Stimulated activated CD4-positive, alpha-beta T cell treated with anti-CD3 and anti-CD28 coated beads, Interleukin-15, amount 100 ng/mL, for 1 hour (primary cell): ENCODE measurements at places on chromosomes 1 and 21.

DNA sequence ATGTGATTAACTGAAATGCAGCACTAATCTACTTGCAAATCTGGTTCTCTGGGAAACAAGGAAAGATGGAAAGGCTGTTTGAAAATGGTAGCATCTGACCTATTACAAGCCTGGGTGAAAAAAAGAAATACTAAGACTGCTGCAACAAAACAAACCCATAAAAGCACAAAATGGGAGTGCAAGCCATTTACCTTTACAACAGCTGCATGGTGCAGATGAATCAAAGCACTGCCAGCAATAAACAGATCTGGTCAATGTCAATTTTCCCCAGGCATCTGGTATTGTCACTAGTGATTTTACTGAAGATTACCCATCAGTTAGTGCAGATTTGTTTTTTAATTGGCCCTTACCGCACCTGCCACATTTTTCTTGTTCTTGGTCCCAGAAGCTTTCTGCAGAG, 1341.7 kb downstream of the PLA2G4A start:
- DNase-seq = no peak

GRCh38 chr1:208335371-208336136, 91.4 kb upstream of the PLXNA2 start:
- no peak for DNase-seq

GRCh38 chr1:41623736-41624135, 139.3 kb upstream of the EDN2 start:
- no peak for DNase-seq

GRCh38 chr1:25911162-25911561, 4.9 kb upstream of the STMN1 start:
- DNase-seq = no peak

- no peak for DNase-seq
Measured at GRCh38 chr21:36846631-36847030, 119.8 kb downstream of the HLCS start.

DNA sequence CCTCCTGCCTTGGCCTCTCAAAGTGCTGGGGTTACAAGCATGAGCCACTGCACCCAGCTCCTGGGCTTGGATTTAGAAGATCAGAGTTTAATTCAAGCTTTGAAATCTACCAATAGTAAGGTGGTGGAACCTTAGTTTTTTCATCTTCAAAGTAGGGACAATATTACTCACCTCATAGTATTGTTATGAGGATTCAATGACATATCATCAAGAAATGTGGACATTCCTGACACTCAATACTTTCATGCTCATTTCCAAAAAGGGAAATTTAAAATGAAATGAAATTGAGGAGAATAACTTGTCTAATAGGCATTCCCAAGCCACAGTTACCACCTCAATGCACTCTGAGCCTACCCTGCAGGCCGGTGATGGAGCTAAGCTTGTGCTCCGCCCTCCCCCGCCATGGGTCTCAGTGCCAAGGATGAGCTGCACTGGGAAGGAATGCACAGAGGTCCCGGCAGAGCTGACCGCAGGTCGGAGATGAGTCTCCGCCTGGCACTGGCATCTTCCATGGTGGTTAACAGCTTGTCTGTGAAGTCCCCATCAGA, 56.5 kb upstream of the BCAR3 start:
- DNase-seq = no peak
